ENCODE measurements at places on chromosomes 2 and 18.
A peak's percentile ranks its signal among the peaks of the same experiment; 100 is the strongest.

DNA sequence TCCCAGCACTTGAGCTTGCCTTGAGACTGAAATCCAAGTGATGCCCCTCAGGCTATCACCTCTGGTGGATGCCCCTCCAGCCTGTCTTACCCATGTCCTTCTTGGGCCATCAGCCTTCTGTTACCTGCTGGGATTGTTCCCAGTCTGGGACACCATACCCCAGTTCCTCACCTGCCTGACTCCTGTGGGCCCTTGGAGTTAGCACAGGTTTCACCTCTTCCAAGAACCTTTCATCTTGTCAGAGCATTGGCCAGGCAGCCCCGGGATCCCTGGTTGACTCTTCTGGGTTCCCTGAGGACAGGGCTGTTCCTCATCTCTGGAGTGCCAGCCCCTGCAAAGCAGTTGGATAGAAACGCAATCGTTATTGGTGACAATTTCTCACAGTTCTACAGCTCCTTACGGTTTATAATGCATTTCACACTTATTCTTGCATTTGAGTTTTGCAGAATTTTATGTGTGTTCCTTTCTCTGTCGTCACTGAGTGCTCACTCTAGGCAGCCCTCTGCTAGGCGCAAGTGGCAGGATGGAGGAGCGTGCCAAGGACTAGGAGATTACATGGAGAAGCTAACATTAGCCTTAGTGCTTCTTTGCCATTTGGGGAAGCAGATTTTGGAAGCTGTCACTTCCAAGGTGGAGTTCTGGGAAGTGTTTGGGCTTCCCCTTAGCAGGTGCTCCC is 139.7 kb downstream of the DDX1 start:
- no peak for DNase-seq

DNA sequence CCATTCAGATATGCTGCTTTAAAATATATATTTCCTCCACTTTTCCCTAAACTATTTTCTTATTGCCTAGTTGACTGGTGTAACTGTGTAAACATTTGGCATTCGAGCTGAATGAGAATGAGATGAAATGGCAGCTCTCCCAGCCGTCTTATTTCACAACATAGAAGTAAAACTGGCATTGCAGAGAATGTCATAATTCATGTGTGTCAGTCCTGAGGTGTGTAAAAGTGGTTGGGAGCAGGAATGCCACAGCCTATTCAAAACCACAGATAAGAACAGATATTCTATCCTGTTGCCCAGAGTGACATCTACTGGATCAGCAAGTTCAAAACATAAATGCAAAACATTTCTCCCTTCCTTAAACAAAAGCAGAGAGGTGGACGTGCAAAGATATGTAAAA is 565.5 kb upstream of the CHAC2 start:
- peak; percentile 23 for DNase-seq

DNA sequence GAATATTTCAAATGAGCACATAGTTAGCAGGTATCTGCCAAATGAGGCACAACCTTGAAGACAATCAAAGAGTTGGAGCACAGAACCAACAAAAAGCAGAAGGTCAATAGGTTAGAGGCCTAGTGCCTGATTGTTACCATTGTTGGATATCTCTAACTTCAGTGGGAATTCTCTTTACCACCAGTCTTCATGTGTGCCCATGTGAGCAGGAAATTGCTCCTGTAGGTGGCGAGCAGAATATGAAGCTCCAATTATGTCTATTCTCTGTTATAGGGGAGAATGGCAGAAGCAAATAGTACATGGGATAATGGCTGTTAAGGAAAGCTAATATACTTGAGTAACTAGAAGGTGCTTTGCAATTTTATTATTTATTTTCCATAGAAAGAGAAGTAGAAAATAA is 14.9 kb upstream of the ZNF385B start:
- no peak for DNase-seq

GRCh38 chr2:71466301-71467179 is 13.2 kb downstream of the DYSF start:
- peak; percentile 42 for DNase-seq

DNA sequence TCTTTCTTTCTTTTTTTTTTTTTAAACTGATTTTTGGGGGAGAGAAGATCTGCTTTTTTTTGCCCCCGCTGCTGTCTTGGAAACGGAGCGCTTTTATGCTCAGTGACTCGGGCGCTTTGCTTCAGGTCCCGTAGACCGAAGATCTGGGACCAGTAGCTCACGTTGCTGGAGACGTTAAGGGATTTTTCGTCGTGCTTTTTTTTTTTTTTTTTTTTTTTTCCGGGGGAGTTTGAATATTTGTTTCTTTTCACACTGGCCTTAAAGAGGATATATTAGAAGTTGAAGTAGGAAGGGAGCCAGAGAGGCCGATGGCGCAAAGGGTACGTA is 587 bp downstream of the MEIS1 start:
- DNase-seq: no peak

GRCh38 chr18:54280220-54280569 is 10.9 kb downstream of the POLI start:
- no peak for DNase-seq

DNA sequence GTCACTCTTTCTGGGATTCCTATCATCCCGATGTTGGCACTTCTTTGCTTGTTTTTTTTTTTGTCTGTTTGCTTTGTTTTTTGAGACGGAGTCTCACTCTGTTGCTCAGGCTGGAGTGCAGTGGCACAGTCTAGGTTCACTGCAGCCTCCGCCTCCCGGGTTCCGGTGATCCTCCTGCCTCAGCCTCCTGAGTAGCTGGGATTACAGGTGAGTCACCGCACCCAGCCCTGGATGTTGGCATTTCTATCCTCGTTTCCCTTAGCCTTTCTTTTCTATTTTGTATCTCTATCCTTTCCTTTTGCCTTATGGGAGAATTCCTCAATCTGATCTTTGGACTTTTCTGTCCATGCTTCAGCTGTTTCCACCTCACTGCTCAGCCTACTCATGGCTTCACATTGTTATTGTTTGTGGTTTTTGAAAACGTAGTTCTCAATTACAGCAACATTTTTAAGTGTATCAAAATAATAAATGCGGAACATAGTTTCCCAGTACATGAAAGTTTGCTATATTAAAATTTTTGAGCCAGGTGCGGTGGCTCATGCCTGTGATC is 62.1 kb upstream of the ZNF516 start:
- no peak for DNase-seq

GRCh38 chr18:48798334-48799245 is 152.2 kb downstream of the SMAD7 start:
- no peak for DNase-seq

DNA sequence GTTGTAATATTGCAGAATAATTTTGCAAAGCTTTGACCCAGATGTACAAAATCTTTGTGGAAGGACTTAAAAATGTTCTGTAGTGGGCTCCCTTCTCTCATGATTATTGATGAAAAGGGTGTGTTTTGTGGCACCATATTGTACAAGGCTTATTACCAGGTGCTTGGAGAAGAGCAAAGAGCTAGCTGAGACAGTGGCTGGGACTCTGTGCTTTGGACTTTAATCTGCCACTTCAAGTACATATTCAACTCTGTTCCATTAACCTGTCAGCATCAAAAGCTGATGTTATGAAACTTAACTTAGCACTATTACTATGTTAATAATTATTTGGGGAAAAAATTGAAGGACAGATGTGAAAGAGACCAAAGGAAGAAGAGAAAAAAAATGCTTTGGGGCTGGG is 31.0 kb downstream of the CCDC195 start:
- DNase-seq: no peak

DNA sequence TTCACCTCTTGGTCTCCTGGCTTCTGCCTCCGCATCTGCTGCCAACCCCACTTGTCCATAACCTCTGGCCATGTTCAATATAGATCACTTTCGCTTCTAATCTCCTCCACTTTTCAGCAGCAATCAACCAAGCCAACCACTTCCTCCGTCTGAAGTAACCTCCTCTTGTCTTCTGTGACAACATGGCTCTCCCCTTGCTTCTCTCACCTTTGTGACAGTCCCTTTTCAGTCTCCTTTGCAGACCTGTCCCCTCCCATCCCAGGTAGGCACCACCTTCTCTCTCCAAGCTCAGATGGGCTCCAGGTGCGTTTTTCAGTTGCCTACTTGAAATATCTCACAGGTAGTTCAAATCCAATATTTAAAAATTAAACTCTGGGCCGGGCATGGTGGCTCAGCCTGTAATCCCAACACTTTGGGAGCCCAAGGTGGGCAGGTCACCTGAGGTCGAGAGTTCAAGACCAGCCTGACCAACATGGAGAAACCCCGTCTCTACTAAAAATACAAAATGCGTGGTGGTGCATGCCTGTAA is 4.7 kb upstream of the PSD4 start:
- no peak for DNase-seq

GRCh38 chr2:204664708-204665121 is 119.4 kb downstream of the PARD3B start:
- DNase-seq: no peak

GRCh38 chr2:68774569-68775271 is 40.1 kb downstream of the ARHGAP25 start:
- DNase-seq: no peak

DNA sequence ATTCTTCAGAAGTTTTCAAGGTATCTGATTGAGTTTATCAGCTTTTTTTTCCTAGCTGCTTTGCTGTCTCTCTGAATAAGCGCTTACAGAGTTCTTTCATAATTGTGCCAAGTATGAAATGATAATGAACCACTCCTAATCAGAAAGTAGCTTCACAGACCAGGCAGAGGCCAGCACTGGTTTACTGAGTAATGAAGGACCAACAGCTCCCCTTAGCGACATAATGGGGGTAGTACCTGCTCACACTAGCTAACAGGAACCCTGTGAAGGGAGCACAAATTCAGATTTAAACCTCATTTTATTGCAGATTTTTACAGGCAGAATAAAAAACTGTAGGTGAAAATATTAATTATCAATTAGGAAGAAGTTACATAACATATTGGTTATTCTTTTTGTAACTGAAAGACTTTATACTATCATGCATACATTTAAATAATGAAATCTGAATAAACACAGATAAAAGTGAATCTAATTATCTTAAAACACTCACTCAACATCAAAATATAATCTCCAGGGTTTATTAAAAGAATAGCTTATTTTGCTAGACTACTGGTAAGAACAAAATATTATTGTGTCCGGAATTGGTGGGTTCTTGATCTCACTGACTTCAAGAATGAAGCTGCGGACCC is 53.7 kb upstream of the LRRC30 start:
- DNase-seq: peak; percentile 78

DNA sequence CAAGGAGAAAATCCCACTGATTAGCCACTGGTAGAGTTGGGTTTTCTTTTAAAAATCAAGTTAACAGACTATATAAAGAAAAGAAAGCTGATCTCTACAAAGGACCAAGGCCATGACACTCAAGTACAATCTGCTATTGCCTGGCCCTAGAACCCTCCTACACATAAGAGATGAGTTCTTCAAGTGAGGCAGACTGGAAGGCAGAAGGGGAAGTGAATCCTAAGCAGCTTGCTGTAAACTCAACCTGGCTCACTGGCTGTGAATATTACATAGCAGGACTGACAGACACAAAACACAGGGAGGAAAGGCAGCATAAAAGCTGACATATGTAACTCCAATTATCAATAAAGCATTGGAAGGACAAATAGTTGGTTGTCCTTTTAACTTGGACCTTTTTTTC is 65.4 kb downstream of the TRIP12 start:
- DNase-seq: no peak

- DNase-seq: no peak
Measured at GRCh38 chr2:120489023-120489422, 143.1 kb downstream of the INHBB start.

- no peak for DNase-seq
Measured at GRCh38 chr2:241061275-241061674, 40.8 kb downstream of the MTERF4 start.

GRCh38 chr2:23662941-23663920 is 263.7 kb downstream of the ATAD2B start:
- DNase-seq: no peak

GRCh38 chr2:205270689-205271088 is 411.6 kb upstream of the NRP2 start:
- peak; percentile 6 for DNase-seq

GRCh38 chr18:77316008-77316407 is 66.4 kb downstream of the GALR1 start:
- DNase-seq: no peak

DNA sequence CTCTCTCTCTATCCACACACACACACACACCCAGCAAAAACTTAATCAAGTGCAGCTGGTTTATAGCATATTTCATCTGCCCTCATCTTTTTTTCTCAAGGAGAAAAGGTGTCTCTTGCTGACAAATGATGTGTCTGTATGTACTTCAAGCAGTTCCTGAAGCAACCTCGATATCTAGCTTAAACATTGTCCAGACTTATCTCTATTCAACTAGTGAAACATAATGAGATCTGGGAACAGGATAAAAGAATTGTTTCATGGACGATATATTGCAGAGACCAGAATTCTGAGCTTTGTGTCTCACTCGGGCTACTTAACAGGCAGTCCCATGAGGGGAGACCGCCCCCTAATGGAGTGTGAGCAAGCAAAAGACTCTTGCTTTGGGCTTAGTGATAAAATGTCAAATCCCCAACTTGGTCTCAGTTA is 929.2 kb upstream of the SOX11 start:
- peak; percentile 75 for DNase-seq

GRCh38 chr2:125330133-125330532 is 1305.0 kb downstream of the CNTNAP5 start:
- DNase-seq: no peak

- no peak for DNase-seq
Measured at GRCh38 chr2:216430811-216431530, 18.7 kb downstream of the SMARCAL1 start.

- peak; percentile 94 for DNase-seq
Measured at GRCh38 chr2:38377050-38377828, at the start of gene ATL2. Gene ATL2 (minus strand): TSS chr2:38377273. CDS start chr2:38377260, 13 bp downstream.

- no peak for DNase-seq
Measured at GRCh38 chr2:233829193-233830110, 24.9 kb downstream of the HJURP start.

- DNase-seq: no peak
Measured at GRCh38 chr2:100840519-100840918, 20.6 kb downstream of the NPAS2 start.

- no peak for DNase-seq
Measured at GRCh38 chr2:18531194-18531593, 29.3 kb downstream of the RDH14 start.

GRCh38 chr2:96540136-96540535 is 3.6 kb downstream of the ARID5A start:
- no peak for DNase-seq
